Sciatic nerve (tissue), 2 donors: ENCODE measurements at places on chromosomes 13 and 19. TPM values are rescaled to one million over a fixed set of nuclear protein-coding genes. Genes with fewer than 3 reads are reported as not detected.

GRCh38 chr13:93872376-93872775 lies 607.1 kb downstream of the DCT start:
- DNase-seq = no peak

DNA sequence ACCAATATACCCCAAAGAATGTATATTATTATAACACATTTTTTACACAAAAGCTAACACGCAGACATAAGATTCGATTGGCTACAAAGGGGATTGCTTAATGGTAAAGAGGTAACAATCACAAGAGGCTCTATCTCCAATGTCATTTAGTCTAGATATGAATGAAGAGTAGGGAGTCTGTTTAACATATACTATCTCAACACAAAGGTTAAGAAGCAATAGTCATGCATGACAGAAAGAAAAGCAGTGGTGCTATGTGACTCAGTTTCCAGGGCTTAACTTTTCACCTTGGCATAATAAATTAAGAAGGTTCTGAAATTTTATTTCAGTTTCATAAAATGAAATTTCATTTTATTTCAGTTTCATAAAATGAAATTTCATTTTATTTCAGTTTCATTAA lies 33.3 kb downstream of the UFM1 start:
- DNase-seq = no peak

GRCh38 chr13:49540552-49540951 lies 44.8 kb downstream of the PHF11 start:
- no peak for DNase-seq

GRCh38 chr13:94657167-94657566 lies 55.2 kb downstream of the SOX21 start:
- DNase-seq = no peak

Gene CEBPA
- 20.4 TPM for total RNA-seq
